ENCODE measurements at places on chromosomes 12 and 14. TPM values are rescaled to one million over a fixed set of nuclear protein-coding genes. Genes with fewer than 3 reads are reported as not detected.
A peak's percentile ranks its signal among the peaks of the same experiment; 100 is the strongest.

GRCh38 chr12:106097011-106097410 is 41.7 kb downstream of the NUAK1 start:
- peak; percentile 72 for ATAC-seq

TSHR gene
- not detected for total RNA-seq

ISM2 gene
- total RNA-seq: not detected

- ATAC-seq: peak; percentile 34
Observed at GRCh38 chr14:104116288-104116755, 22.1 kb upstream of the KIF26A start.

DNA sequence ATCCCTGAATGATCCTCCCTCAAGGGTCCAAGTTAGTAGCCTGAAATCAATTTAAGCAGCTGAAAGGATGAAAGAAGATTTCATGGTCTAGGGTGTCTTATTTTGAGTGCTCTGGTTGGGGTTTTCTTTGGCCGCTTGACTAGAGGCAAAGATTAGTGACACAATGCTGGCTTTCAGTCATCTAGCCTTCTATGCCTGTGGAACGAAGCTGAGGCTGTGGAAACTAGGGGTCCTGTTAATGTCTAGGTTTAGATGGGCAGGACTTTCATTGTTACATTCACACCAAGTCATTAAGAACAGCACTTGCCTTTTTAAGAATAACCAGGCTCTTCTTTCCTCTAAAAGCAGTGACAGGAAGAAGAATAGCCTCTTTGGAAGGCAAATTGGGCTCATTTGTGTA is 253.8 kb upstream of the E2F7 start:
- no peak for ATAC-seq

DNA sequence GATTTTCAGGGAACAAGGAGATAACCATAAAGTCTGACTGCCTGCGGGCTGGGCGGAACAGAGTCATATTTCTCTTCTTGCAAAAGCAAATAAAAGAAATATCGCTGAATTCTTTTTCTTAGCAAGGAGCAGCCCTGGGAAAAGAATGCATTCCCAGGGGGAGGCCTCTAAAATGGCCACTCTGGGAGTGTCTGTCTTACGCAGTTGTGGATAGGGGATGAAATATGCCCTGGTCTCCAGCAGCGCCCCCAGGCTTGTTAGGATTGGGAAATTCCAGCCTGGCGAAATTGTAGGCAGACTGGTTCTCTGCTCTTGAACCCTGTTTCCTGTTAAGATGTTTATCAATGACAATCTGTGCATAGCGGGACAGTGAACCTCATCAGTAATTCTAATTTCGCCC is 40.5 kb downstream of the PCNX1 start:
- no peak for ATAC-seq

GRCh38 chr12:124872068-124872719 is 8.5 kb upstream of the SCARB1 start:
- ATAC-seq: no peak

DNA sequence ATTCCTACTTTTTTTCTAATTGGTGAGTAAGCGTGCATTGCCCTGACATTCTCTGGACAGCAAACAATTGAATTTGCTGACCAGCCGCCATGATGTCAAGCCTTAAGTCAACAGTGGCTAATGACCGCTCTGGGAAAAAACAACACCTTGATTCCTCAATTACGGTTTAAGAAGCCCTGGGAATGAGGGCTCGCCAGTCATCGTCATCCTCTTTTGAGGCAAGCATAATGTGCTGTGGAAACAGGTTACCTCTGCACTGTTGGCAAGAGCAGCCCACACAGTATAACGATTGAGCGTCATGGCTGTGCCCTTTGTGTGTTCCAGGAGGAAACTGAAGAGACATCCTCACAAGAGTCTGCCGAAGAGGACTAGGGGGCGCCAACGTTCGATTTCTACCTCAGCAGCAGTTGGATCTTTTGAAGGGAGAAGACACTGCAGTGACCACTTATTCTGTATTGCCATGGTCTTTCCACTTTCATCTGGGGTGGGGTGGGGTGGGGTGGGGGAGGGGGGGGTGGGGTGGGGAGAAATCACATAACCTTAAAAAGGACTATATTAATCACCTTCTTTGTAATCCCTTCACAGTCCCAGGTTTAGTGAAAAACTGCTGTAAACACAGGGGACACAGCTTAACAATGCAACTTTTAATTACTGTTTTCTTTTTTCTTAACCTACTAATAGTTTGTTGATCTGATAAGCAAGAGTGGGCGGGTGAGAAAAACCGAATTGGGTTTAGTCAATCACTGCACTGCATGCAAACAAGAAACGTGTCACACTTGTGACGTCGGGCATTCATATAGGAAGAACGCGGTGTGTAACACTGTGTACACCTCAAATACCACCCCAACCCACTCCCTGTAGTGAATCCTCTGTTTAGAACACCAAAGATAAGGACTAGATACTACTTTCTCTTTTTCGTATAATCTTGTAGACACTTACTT is 138.9 kb downstream of the HMGA2 start:
- ATAC-seq: no peak

DNA sequence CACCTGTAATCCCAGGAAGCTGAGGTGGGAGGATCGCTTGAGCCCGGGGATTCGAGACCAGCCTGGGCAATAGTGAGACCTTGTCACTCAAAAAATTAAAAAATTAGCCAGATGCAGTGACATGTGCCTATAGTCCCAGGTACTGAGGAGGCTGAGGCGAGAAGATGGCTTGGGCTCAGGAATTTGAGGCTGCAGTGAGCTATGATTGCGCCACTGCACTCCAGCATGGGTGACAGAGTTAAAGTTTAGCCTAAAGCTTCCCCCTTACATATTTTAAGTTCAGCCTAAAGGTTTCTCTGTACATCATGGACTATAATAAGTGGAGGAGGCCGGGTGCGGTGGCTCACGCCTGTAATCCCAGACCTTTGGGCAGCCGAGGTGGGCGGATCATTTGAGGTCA is 70.1 kb downstream of the SPRING1 start:
- no peak for ATAC-seq

- ATAC-seq: no peak
Observed at GRCh38 chr12:113170926-113171325, 14.4 kb downstream of the DDX54 start.

GRCh38 chr12:12519354-12519998 is 43.2 kb downstream of the DUSP16 start:
- no peak for ATAC-seq

PMCH gene
- not detected for total RNA-seq

All from esophagus mucosa (tissue), 1 donor.